Occipital lobe (tissue), 3 donors: ENCODE measurements at places on chromosomes 11 and 22. TPM values are rescaled to one million over a fixed set of nuclear protein-coding genes. Genes with fewer than 3 reads are reported as not detected.

NAV2 gene
- 17.6 TPM for total RNA-seq

OR2D2 gene
- 0.31 TPM for total RNA-seq

GRCh38 chr11:44133335-44133946 is 38.0 kb downstream of the EXT2 start:
- no peak for DNase-seq

TMPRSS13 gene
- total RNA-seq: 0.47 TPM

MUC2 gene
- not detected for total RNA-seq

GRCh38 chr11:64253043-64253442 is 1.7 kb downstream of the PLCB3 start:
- DNase-seq: no peak

DNA sequence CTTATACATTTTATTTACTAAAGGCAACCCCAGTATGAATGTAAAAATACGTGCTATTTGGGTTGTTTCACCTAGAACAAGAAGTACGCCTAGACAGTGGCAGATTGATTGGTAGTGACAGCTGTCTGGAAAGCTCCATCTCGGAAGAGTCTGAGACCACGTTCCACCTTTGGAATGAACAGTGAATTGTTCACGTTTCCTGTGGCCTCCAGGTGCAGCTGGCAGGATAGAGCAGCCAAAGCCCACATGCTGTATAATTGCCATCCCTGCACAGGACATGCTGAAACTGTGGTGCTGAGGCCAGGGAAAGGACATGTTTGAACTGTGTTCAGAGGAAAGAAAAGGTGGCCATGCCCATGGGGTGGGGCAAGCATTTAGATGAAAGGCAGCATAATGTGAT is 218.7 kb upstream of the MTNR1B start:
- no peak for DNase-seq

RHOD gene
- not detected for total RNA-seq

DNA sequence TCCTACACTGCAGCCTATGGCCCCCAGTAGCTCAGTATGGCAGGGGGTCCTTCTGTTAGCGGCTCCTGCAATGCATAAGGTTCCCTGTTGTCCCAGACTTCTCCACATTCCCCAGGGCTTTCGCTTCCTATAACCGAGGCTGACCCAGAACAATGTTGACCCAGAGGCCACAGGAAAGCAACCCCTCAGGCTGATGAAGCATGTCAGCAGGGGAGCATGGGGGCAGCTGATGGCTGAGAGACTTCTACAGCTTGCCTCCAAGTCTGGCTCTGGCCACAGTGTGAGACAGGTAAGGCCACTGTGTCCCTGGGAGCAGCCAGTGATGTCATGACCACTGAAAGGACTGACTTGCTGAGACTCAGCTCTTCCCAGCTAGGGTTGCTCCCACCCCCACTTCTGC is 12.5 kb upstream of the PPFIBP2 start:
- no peak for DNase-seq

CPT1B gene
- 6.7 TPM for total RNA-seq

- DNase-seq: no peak
These were observed 113.2 kb upstream of the RAG2 start for GRCh38 chr11:36711104-36711825.

- DNase-seq: peak; percentile 73
These were observed 188.0 kb upstream of the NCAM1 start for GRCh38 chr11:112773264-112773663.

GRCh38 chr11:73186294-73186850 is 31.7 kb upstream of the P2RY2 start:
- DNase-seq: no peak

DNA sequence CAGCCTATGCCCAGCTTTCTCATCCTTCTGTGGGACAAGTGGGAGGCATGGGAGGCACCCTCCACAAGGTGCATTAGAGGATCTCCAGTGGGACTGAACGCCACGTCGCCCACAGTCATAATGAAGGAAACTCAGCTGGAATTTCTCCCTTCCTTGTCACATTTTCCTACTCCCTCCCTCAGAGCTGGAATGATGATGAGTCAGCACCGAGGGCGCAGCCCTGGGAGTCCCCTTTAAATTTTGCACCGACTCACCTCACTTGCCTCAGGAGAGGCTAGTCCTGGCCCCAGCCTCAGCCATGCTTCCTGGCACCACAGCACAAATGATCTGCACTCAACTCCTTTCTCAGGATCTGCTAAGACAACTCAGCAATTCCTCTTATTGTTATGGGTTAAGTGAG is 34.3 kb downstream of the DBX1 start:
- no peak for DNase-seq

GRCh38 chr11:80943226-80943625 is 1502.4 kb upstream of the TENM4 start:
- DNase-seq: no peak

- no peak for DNase-seq
These were observed 91.4 kb downstream of the EFCAB6 start for GRCh38 chr22:43720716-43721115.

PGA5 gene
- not detected for total RNA-seq

CAPRIN1 gene
- total RNA-seq: 292 TPM

BIRC2 gene
- 160 TPM for total RNA-seq

DNA sequence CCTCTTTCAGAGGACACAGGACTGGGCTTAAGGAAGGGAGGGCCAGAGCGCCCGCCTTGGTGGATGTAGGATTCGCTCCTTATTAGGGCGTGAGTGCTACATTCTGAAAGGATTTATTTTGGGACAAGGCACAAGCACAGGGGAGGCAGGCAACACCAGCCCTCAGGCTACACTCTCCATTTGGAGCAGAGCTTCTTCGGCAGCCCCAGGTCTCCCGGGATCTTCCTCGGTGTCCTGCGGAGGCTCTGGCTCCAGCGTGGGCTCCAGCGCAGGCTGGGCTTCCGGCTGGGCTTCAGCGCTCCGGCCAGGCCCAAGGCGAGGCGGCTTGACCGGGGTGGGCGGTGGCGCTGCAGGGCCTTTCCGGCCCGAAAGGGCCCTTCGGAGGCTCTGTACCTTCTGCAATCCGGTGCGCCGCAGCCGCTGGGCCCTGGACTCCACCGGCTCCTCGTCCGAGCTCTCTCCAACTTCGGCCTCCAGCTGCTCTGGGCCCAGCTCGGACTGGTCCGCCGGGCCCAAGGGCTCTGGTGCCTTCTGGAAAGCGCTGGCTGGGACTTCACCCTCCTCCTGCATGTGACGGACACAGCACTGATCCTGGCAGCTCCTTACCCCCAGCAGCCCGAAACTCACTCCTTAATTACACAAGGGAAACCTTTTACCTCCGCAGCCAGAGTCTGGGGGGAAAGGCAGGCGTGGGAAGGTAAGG is 1.1 kb downstream of the CAVIN3 start:
- no peak for DNase-seq

DNA sequence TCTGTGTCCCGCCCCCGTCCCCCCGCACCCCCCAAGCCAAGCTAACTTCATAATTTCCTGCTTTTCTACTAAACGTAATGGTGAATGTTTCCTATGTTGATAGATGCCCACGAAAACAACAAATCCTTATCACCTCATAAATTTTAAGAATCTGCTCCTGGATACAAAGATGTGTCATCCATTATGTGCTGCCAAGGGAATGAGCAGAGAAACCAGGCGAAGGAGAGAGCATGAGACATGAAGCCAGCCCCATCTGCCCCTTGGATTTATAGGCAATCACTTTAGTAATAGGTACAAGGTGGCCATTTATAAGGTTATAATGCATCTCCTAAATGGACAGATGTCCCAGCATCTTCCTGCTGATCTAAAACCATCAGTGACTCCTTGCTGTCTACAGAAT is 30.3 kb downstream of the LAYN start:
- no peak for DNase-seq

- DNase-seq: no peak
These were observed 551.4 kb downstream of the BUD13 start for GRCh38 chr11:116221351-116221750.

- peak; percentile 72 for DNase-seq
These were observed 4.8 kb downstream of the TRIM3 start for GRCh38 chr11:6468712-6469495.

DNA sequence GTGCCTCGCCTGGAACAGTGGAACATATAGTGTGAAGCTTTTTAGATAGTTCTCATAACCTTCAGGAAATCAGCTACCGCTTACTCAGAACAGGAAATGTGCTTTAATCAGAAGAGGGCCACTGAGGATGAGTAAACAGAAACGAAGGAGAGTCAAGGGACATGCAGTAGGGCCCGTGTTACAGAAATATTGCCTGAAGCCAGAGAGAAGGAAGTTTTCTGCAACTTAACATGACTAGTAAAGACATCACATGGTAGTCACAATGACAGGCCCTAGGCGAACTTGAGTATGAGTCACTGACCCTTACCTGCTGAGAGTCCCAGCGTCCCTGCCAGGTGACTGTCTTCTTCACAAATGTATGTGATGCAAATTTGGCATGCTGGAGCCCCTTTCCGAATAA is 39.4 kb downstream of the CARD18 start:
- DNase-seq: no peak

GRCh38 chr11:37905707-37906417 is 1307.8 kb upstream of the RAG2 start:
- DNase-seq: no peak

RIC3 gene
- total RNA-seq: 55.7 TPM

GRCh38 chr11:60756307-60757032 is at the start of gene MS4A15:
Gene MS4A15 (plus strand): TSS chr11:60756867. CDS start chr11:60763734, 6,867 bp downstream.
- no peak for DNase-seq

PKNOX2 gene
- 5.3 TPM for total RNA-seq

GRCh38 chr11:71379701-71380100 is 68.5 kb downstream of the DHCR7 start:
- DNase-seq: no peak

DNA sequence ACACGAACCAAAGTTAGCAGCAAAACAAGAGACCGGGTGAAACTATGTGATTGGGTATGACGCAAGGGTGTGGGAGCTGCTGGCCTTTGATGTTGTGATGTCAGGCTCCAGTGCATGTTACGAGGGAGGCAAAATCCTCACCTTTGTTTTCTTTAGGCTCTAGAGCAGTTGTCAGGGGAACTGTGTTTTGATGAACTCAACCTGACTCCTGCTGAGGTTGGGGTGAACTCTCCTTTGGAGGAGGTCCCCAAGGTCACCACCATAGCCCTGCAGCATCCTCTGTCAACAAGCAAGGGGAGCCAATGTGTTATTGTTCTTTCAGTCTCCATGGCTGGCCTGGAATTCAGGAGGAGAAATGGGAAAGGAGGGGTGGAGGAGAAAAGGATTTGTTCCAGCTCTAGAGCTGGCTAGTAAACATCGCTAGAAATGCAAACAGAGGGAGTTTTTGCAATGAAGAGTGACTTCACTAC is 33.8 kb downstream of the RASSF10 start:
- no peak for DNase-seq

DNA sequence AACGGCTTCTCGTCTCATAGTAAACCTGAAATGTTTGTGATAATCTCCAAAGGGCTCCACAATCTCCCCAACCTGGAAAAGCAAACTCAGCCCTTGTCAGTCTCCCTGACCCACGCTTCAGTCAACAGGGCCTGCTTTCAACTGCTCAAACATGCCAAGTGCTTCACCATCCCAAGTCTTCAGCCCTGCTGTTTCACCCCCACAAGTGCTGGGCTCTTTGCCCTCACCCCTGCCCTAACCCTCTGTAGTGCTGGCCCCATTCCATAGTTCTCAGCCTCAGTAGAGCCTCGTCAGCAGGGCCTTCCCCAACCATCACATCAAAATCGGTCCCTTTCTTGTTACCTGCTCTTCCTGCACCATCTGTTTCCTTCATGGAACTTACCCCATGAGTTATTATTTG is 43.4 kb upstream of the NFRKB start:
- no peak for DNase-seq

TECTA gene
- 1.7 TPM for total RNA-seq

ARVCF gene
- 47.3 TPM for total RNA-seq

APOBEC3B gene
- total RNA-seq: not detected

CHCHD10 gene
- 3.4 TPM for total RNA-seq

DNA sequence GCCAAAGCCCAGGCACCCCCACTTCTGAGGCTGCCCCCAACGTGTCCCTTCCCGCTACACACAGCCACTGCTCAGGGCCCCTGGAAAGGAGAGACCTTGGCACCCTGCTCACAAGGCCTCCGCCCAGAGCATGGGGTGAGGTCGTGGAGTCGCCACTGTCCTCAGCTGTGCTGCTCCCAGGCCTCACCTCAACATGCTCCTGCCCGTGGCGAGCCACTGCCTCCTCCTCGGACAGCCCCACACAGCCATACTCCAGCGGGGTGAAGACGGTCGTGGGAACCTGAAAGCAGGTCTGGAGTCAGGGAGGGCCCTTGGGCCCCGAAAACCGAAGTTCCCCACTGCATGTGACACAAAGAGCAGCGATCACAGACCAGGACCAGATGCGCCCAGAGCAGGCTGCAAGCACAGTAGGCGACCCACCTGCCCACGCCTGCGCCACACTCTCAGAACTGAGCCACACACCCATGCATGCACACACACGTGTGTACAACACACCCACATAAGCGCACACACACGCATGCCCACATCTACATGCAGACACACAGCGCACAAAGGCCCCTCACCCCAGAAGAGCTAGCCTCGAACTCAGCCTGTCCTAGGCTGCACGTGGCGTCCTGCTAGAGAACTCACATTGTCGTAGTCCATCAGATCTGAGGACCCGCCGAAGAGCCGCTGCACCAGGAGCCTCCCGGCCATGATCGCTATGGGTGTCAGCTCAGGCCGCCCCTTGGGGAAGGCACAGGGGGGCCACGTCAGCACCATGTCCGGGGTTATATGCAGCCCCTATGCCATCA is 25.5 kb upstream of the GNB1L start:
- no peak for DNase-seq
